Heart right ventricle (tissue), 16 donors: ENCODE measurements at places on chromosomes 1 and 21. TPM values are rescaled to one million over a fixed set of nuclear protein-coding genes. Genes with fewer than 3 reads are reported as not detected.
A peak's percentile ranks its signal among the peaks of the same experiment; 100 is the strongest.

USP48 gene
- 35.3 TPM for total RNA-seq

VANGL2 gene
- total RNA-seq: 2.9 TPM

RAB25 gene
- total RNA-seq: not detected

PIGR gene
- total RNA-seq: not detected

DNA sequence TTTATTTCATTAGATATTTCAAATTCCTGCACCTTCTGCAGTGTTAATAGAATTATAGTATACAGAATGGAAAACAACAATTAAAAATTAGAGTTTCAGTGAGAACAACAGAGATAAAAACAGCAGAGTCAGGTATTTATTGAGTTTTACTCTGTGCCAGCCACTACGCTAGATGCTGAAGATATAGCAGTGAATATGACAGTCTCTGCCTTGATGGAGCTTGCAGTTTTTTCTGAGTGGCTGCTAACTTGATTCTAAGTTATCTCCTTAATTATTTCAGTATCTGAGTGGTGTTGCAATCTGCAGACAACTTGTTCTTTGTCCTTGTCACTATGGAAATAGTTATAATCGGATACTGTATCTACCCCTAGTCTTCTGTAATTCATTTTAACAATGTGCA lies 384.3 kb upstream of the ZRANB2 start:
- no peak for DNase-seq

DNA sequence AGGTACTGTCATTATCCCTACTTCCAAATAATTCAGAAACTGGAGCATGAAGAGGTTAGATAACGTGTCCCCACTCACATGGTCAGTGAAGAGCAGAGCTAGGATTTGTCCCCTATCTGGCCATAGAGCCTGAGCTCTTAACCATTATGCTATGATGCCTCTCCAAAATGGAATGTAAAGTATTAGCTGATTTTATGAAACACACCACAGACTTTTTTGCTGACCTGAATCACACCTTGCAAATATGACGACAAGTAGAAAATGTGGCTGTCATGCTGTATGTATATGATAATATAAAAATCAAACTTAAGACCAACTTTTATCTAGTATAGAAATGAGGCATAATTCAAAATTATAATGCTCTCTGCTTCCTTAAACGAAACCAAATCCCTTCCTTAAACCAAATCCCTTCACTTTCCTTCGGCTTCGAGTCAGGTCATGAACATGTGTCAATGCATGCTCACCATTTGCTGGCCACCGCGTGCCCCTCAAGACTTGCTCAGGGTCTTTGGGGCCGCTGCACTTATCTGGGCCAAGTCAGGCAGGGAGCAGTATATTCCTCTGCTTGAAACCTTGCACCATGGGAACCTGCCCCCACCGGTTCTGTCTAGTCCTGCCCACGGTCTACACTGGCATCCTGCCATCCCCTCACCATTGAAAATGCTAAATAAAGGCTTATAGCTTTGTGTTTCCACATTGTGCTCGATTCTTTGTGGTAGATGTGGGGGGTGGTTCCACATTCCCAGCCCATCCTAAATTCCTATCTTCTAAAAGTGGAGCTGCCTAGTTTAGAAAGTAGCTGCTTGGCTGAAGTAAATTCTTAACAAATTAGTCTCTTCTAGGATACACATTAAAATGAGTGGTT lies 1.6 kb upstream of the TMCC2 start:
- no peak for DNase-seq

DNA sequence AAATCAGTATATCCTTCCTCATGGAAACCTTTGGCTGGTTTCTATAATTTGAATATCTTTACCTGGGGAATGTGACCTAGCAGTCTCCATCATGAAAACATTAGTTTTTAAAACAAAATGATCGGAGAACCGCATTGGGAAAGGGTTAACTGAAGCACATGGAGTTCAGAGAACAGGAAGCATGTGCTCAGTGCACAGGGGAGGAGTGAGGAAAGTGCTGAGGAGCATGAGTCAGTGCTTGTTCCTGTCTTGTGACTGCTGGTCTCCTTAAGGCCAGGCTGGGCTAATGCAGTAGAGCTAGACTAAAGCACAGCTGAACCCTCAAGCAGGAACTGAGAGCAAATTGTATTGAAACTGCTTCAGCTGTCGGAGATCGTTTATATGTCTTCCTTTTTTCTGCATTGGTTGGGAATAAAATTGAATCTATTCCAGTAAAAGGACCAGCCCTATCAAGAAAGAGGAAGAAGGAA lies 5.8 kb downstream of the IFI16 start:
- peak; percentile 66 for DNase-seq

GRCh38 chr1:152622803-152623202 lies at the start of gene LCE3A:
TSS of gene LCE3A (minus strand) at chr1:152623103. CDS start at chr1:152623103, 0 bp downstream.
- DNase-seq: no peak
